CD4-positive, alpha-beta memory T cell (primary cell): ENCODE measurements at places on chromosomes 1 and 21. TPM values are rescaled to one million over a fixed set of nuclear protein-coding genes. Genes with fewer than 3 reads are reported as not detected.

Gene FAM167B
- 1.2 TPM for total RNA-seq

Gene SYT14
- not detected for total RNA-seq

Gene LEFTY1
- 0.75 TPM for total RNA-seq

Gene LY9
- total RNA-seq, result 131 TPM

Gene PIK3C2B
- 43.4 TPM for total RNA-seq

Gene LIN28A
- not detected for total RNA-seq

Gene MEGF6
- 168 TPM for total RNA-seq

Gene HMCN1
- total RNA-seq, result 0.29 TPM

Gene KLHL21
- 80.6 TPM for total RNA-seq

Gene SLC5A9
- total RNA-seq, result not detected

Gene SELP
- total RNA-seq, result 2.2 TPM

Gene KRTAP23-1
- not detected for total RNA-seq

Gene HSD3B1
- not detected for total RNA-seq

Gene SOX13
- 9.1 TPM for total RNA-seq
